ENCODE measurements at places on chromosomes 6 and 20. TPM values are rescaled to one million over a fixed set of nuclear protein-coding genes. Genes with fewer than 3 reads are reported as not detected.

HRH3 gene
- not detected for total RNA-seq

LHFPL5 gene
- not detected for total RNA-seq

BMP5 gene
- total RNA-seq: not detected

OLIG3 gene
- not detected for total RNA-seq

BPIFB2 gene
- total RNA-seq: not detected

CFAP206 gene
- total RNA-seq: 0.20 TPM

BIRC7 gene
- total RNA-seq: not detected

IPCEF1 gene
- total RNA-seq: 4.2 TPM

FUT9 gene
- not detected for total RNA-seq

TFAP2A gene
- total RNA-seq: not detected

LIN28B gene
- not detected for total RNA-seq

PHF3 gene
- total RNA-seq: 45.3 TPM

CLPSL1 gene
- not detected for total RNA-seq

CCN6 gene
- 0.17 TPM for total RNA-seq

BPIFA2 gene
- total RNA-seq: not detected

NCOA6 gene
- total RNA-seq: 25.5 TPM

Data from activated T-helper 1 cell treated with anti-CD3 and anti-CD28 coated beads, Interleukin-12 subunit alpha, Interleukin-12 subunit beta, Interleukin-2, Interleukin-4 antibody, amounts not matched to agents 30 ng/mL and 10 ng/mL and 1 ng/mL, durations not matched to agents 14 hours and 24 hours and 36 hours (primary cell).